ENCODE measurements at places on chromosomes 2 and 18.
A peak's percentile ranks its signal among the peaks of the same experiment; 100 is the strongest.

GRCh38 chr18:13147130-13147529 is 71.4 kb upstream of the LDLRAD4 start:
- DNase-seq: peak; percentile 68

GRCh38 chr2:68857202-68857845 is 13.9 kb downstream of the BMP10 start:
- peak; percentile 6 for DNase-seq

GRCh38 chr2:223937535-223937934 is 7.6 kb downstream of the WDFY1 start:
- no peak for DNase-seq

DNA sequence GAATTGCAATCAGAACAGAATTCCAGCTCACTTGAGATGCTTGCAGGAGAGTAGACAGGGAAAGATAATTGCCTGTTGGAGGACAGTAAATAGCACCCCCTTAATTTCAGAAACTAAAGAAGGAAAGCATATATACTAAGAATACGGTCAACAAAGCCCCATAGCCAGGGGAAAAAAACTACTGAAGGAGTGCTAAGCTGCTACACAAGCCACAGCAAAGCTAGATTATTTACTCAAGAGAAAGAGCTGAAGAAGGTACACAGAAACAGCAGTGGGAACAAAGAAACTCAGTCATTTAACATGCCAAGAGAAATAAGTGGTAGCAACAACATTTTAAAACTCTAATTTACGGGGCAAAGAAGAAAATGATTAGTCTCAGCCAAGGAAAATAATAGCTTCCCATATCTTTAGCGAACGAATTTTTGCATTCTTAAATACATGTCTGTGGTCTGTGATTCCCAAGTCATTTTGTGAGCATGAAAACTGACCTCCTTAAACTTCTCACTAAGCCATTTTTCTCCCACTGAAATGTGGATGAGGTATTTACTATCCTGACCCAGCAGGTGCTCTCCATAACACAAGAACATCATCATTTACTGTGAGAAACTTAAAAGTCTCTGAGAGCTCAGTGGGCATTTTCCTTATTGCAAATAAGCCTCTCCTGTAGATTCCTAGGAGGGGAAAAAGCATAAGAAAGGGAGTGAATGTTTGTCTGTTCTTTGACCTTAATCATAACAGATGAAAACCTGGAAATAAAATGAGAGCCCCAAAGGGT is 196.0 kb downstream of the PAX3 start:
- no peak for DNase-seq

DNA sequence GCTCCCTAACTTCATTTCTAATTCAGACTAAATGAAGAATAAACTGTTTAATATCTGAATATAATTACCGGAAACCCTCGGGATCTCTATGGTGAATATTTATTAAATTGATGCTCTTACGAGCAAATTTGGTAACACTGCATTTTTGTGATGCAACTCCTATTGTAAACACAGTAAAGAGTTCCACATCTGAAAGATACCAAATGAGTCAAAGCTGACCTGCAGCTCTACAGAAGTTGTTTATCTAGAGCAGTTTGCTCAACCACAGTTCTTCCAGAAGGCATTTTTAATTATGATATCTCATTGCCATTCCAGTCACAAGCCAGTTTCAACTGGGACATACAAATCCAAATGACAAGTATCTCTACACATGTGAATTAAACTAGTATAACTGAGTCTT is 129.7 kb downstream of the PKP4 start:
- DNase-seq: no peak

- DNase-seq: no peak
Observed at GRCh38 chr2:207103132-207103531, 62.6 kb downstream of the KLF7 start.

DNA sequence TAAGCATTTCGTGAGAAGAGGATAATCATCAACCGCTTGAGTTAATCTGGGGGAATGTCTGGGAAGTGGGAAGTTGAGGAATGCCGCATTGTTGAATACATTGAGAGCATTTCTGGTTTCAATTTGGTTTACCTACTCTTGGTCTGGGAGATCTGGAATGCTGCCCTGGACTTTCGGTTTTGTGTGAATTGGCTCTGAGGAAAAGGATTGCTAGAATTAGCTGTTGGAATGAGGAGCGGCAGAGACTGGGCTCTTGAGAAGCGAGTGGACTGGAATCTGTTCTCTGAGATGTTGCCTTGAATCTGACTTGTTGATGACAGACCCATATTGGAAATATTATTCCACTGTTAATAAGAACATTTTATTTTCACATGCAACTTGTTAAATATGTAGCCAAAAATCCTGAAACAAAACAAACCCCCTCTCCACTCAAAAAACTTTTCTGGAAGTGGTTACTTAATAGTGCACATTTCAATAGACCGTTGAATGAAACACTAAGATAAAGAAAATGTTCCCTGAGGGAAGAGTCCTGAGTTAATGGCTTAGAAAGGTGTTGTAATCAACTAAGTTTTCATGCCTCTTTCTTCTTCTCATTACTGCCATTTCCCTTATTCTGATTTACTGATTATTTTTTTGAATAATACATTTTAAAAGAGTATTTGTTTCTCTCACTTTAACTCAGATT is 50.8 kb downstream of the PTPRM start:
- no peak for DNase-seq

DNA sequence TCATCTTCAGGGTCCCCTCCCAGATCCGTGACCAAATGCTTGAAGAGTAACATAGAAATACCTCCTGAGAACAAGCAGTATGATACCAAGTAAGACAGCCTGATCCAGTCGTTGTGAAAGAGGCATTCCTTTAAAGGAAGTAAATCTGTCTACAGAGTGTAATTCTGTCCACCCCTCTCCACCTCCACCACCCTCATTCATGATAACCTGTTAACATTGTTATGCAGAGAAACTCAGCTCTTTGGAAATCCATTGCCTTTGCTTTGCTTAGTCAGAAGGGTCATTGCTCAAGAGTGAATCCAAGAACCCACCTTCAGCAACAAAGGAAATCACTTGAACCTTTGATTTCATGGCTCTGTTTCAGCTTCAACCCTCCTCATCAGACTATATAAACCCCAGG is 155.6 kb downstream of the CYP26B1 start:
- no peak for DNase-seq

DNA sequence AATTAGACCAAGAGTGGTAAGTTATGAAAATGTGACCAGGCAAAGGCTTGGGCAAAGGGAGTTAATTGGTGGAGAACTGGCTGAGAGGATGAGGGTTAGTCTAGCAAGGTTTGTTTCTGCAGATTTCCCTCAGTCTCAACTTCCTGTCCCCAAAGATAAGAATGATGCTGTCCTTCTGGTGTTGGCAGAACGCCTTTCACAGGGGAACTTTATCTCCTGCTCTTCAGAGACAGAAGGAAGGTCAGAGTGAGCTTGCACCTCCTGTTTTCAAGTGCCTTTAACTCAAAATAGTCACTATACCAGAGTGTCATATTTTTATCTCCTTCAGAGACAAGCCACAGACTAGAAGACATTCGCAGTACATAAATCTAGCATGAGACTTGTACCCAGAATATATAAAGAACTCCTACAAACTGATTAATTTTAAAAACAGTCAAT is 95.7 kb downstream of the TEX51 start:
- peak; percentile 33 for DNase-seq

Measured in Kasumi-1 (cell line).